Progenitor cell of endocrine pancreas (in vitro differentiated cells): ENCODE measurements at places on chromosomes 4 and X.

DNA sequence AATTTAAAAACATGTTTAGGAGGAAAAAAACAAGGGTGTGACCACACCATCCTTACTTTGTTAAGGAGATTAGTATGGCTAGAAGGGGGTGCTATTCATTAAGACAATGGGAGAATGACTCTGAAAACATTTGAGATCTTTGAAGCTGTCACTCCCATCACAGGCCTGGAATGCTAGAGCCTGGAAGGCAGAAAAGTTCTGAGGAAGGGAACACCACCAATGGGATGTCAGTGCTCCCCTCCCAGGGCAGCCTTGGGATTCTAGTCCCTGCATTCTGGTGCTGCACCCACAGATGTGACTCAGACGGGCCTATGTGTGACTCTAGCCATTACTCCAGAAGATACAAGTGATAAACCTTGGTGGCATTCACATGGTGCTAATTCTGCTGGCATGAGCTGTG is 162.2 kb upstream of the ANXA10 start:
- no peak for DNase-seq

- DNase-seq = no peak
Measured at GRCh38 chr4:108263057-108263456, 94.3 kb upstream of the LEF1 start.

DNA sequence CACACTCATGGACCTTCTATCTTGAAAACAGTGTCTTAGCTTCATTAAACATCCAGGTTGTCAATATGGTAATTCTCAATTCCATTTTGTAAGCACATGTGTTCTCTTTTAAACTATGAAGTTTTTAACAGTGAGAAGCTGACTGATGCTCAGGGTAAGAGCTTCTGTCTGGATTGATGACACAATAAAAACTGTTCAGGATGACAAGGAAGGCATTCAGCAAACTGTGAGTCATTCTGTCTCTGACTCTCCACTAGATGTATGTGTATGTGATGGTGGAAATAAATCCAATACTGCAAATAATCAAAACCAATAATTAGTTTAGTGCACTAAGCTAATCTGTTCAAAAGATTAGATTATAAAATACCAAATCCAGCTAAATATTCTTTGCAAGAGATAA is 115.3 kb upstream of the ARX start:
- no peak for DNase-seq

- DNase-seq = no peak
Measured at GRCh38 chr4:85102606-85103005, 136.1 kb upstream of the WDFY3 start.

- DNase-seq = no peak
Measured at GRCh38 chr4:26356081-26356501, 35.3 kb downstream of the RBPJ start.

DNA sequence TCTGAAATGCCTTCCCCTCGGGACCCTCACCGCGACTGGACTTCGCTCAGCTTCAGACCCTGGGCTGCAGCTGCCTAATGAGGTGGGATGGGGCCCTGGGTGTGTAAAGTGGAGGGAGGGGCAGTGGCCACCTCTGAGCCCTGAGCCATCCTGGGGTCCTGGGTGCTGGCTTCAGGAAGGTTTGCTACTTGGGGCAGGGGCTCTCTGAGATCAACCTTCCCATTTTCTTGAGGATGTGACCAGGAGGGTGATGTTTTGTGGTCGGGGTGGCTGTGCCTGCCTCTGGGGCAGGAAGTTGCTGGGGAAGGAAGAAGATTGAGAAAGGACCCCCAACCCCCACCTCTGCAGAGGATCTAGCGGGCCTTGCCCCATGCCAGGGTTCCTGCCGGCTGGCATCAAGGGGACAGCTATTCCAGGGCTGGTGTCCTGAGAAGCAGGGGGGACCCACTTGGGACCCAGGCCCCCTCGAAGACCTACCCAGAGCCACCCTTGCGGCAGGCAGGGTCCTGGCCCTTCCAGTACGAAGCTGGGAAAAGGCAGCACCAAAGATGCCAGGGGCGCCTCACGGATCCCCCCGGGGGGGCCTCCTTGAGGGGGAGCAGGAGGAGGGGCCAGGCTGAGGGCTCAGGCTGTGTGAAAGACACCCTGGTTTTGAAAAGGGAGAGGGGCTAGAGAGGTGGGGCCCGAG is 6.5 kb downstream of the SH3BP2 start:
- DNase-seq = no peak

DNA sequence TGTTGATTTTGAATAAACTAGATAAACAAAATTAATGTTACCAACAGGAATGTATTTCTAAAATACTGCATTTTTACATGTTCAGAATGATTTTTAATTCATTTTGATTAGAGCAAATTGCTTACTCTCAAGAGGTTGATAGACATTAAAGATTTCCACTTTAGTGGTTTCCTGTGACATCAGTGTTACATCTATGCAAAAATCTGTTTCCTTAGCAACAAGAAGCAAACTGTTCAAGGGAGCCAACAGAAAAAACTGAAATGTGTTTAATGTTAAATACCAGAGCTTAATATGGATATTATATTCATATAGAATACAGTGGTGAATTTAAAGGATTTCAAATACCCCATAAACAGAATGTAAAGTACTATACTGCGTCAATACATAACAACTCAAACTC is 277.8 kb downstream of the GABRG1 start:
- DNase-seq = no peak

- no peak for DNase-seq
Measured at GRCh38 chr4:153579872-153580271, 104.2 kb upstream of the TLR2 start.

- no peak for DNase-seq
Measured at GRCh38 chr4:99815597-99816011, 1.0 kb upstream of the DAPP1 start.
